ENCODE measurements at places on chromosomes 13 and 19.

DNA sequence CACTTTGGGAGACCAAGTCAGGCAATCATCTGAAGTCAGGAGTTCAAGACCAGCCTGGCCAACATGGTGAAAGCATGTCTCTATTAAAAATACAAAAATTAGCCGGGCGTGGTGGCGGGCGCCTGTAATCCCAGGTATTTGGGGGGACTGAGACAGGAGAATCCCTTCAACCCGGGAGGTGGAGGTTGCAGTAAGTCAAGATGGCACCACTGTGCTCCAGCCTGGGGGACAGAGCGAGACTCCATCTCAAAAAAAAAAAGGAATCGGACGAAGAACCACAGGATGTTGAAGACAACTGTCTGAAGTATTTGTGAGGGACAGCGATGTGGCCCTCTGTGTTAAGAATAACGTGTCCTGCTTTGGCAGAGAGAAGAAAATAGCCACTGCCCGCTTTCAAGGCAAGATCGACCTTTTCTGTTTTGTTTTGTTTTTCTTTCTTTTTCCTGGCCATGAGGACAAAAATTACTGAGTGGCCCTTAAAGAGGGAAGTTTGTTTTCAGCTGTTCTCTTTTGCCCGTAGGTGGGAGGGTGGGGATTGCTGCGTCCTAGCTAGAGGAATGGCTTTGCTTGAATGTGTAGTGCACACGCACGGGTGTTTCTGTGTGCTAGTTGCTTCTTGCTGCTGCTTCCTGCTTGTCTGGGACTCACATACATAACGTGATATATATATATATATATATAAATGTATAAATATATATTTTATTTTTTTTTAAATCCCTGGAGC, 6.2 kb upstream of the PRKCG start:
- no peak overlapping the region for H3K4me3 ChIP-seq
- no peaks in the 10 kb centered on the region for H3K27me3 ChIP-seq
- H3K36me3 ChIP-seq: peaks cover 39% of the 10 kb centered on the region
- peaks cover 25% of the 10 kb centered on the region for H3K4me1 ChIP-seq

DNA sequence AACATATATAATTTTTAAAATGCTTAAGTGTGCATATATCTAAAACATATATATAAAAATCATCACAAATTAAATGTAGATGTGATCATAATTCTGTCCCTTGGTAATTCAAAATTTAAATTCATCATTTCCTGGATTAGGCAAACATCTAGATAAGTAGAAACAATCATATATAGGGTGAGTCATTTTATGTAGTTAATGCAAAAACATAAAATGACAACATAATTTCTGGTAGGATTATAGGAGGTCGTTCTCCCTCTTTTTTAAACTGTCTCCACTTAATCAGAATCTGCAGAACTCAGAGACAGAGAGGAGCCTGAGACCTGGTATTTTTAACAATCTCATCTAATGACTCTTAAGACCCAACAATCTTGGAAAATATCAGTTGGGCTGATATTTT, 333.4 kb downstream of the KCTD12 start:
- no peaks in the 10 kb centered on the region for H3K36me3 ChIP-seq
- no peak overlapping the region for H3K27ac ChIP-seq
- DNase-seq: no peak
- no peaks in the 10 kb centered on the region for H3K4me1 ChIP-seq

- H3K4me3 ChIP-seq: no peak overlapping the region
- H3K27me3 ChIP-seq: no peaks in the 10 kb centered on the region
- peaks cover 10% of the 10 kb centered on the region for H3K4me1 ChIP-seq
- no peak for DNase-seq
- H3K27ac ChIP-seq: no peak overlapping the region
Observed at GRCh38 chr13:49448753-49449152, 4.7 kb downstream of the SETDB2 start.

DNA sequence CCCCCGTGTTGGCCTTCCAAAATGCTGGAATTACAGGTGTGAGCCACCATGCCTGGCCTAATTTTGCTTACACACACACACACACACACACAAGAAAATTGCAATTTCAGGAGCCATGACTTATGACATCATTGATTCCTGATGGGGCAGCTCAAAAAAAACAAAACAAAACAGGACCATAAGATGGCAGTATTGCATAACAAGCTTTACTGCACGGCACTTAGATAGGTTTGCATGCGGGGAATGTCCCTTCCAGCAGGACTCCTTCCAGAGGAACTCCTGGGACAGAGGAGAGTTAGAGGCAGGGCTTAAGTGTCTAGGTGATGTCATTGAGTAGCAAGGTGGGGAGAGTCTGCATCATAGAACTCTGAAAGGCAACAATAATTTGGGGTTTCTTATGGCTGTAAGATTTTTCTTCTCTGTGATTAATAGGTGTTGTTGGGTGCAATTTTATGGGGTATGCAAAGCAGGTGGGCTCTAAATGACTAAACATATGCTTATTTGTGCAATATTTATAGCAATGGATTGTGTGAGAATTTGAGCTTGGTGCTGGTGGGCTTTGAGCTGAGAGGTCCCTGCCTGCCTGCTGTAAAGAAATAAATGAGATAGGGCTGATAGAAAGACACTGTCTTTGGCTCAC, 9.0 kb upstream of the ACSBG2 start:
- DNase-seq: no peak
- H3K4me3 ChIP-seq: no peak overlapping the region
- H3K36me3 ChIP-seq: peaks cover 6% of the 10 kb centered on the region
- no peak overlapping the region for H3K27ac ChIP-seq

- no peak overlapping the region for H3K27ac ChIP-seq
- no peaks in the 10 kb centered on the region for H3K4me1 ChIP-seq
- H3K27me3 ChIP-seq: no peaks in the 10 kb centered on the region
- H3K4me3 ChIP-seq: no peak overlapping the region
- DNase-seq: peak; percentile 70
Observed at GRCh38 chr19:29121684-29122083, 91.3 kb downstream of the UQCRFS1 start.

DNA sequence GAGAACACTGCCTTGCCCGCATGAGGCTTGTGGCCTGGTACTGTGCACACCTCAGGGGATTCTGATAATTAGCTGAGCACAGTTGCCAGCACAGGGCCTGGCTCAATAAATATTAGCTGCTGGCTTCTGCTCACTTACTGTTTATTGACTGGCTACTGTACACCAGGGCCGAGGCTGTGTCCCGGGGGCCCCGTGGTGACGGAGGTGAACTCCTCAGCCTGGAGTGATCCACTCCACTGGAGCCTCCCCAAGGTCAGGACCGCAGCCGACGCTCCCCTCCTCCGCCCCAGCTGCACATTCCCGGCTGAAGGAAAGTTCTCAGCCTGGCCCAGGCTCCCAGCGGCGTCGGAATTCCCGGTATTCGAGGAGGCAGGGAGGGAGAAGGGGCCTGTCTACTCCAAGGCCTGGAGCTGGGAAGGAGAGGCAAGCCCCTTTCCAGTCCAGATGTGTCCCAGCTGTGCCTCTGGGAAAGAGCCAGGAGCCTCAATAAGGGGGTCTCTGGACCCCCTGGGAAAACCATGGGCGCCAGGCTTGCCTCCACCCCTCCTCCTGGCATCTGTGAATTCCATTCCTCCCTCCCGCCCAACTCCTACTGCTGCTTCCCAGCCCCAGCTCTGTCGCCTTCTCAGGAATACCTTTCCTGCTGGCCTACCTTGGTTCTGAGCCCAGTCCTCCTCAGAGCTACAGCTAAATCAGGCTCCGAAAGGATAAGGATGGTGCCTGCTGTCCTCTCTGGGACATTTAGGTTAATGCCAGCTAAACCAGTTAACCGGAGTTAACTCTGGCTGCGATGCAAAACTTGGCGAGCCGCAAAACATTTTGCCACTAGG, 7.3 kb downstream of the RPS16 start:
- no peaks in the 10 kb centered on the region for H3K27me3 ChIP-seq
- H3K4me1 ChIP-seq: peaks cover 36% of the 10 kb centered on the region
- H3K27ac ChIP-seq: peak overlapping the region; percentile 98
- H3K4me3 ChIP-seq: peak overlapping the region; percentile 57
- H3K36me3 ChIP-seq: peaks cover 23% of the 10 kb centered on the region
- DNase-seq: peak; percentile 93

- H3K4me3 ChIP-seq: no peak overlapping the region
- no peaks in the 10 kb centered on the region for H3K36me3 ChIP-seq
- no peak for DNase-seq
- H3K27me3 ChIP-seq: no peaks in the 10 kb centered on the region
Observed at GRCh38 chr13:26486550-26486949, 70.9 kb upstream of the WASF3 start.
